ENCODE measurements at places on chromosomes 2 and 18.

- DNase-seq, result no peak
These were observed 100.2 kb downstream of the ANKRD44 start for GRCh38 chr2:197210430-197210829.

- DNase-seq, result no peak
These were observed 51.9 kb downstream of the TET3 start for GRCh38 chr2:74036450-74037195.

DNA sequence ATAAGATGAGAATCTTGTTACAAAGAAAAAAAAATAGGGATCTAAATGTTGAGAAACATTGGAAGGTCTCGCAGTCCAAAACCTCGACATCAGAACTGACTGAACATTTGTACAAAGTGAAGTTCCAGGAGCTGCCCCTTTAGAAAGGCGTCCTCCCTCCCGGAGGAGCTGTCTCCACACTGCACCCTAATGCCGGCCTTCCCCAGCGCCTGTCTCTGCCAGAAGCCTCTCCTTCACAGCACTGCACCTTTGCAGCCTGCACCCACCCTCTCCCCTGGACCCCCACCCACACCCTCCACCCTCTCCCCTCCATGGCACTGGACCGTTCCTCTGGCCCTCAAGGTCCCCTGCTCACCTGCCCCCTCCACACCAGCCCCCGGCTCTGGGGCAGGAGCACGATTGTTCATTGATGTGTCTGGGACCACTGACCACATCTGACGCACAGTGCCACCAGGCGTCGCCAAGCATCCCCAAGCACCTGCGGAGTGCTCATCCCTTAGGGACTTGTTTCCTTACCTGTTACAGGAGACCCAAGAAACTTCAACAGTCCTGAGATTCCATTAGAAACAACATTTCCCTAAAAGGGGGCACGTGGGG is 90.3 kb upstream of the SNTG2 start:
- no peak for DNase-seq

DNA sequence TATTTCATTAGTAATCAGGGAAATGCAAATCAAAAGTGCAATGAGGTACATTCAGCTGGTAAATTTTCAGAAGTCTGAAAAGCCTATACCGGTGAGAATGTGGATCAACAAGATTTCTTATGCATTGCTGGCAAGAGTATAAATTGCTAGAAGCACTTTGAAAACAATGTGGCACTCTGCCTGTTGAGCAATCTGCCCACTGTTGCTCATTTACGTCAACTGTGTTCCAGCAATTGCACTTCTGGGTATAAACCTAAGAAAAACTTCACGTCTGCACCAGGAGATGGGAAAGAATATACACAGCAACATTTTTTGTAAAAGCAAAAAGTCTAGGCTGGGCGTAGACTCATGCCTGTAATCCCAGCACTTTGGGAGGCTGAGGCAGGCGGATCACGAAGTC is 40.8 kb downstream of the MTERF4 start:
- DNase-seq, result no peak

All from inflammatory macrophage treated with lipopolysaccharide for 1 hour (primary cell).